NCI-H524 treated with DMSO at 0.1 percent for 48 hours (cell line): ENCODE measurements at places on chromosomes 11 and 22.

DNA sequence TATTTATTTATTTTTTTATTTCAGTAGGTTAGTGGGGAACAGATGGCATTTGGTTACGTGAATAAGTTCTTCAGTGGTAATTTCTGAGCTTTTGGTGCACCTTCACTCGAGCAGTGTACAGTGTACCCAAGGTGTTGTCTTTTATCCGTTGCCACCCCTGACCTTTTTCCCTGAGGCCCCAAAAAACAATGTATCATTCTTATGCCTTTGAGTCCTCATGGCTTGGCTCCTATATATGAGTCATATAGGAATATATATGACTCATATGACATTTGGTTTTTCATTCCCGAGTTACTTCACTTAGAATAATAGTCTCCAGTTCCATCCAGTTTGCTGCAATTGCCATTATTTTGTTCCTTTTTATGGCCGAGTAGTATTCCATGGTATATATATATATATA lies 763.9 kb downstream of the NTM start:
- DNase-seq, result no peak

- DNase-seq, result no peak
Measured at GRCh38 chr11:41988951-41989572, 529.6 kb upstream of the LRRC4C start.

DNA sequence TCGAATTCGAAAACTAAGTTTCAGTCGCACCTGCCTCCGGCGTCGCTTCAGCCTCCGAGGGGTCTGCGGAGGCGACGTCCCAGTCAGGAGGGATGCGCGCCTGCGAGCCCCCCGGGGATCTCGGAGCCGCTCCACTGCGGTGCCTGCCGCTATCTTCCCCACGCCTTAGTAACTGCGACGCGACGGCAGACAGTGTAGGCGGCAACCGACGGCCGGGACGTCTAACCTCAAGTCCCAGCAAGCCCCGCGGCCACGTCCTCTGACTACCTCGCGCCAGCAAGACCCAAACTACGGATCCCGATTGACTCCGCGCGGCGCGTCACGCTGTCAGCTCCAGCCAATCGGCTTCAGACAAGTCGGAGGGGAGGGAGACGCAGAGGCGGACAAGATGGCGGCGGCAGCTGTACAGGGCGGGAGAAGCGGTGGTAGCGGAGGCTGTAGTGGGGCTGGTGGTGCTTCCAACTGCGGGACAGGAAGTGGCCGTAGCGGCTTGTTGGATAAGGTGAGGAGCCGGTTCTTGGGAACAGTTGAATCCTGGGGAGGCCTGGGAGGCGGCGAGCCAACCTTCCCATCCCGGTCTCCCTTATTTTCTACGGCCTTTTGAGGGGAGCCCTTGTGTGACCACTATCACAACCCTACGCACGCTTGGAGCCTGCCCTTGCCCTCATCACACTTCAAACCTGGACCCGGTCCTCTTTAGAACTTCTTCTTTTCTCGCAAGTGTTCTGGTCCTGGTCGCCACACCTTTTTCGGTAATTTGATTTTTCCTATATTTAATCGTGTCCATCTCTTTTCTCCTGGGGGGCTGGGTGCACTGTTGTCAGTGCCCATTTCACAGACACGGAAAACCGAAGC lies at the start of the genes SPCS2 and XRRA1:
Gene SPCS2, plus strand, starts transcription at position 369 of the 855 bp plus-strand sequence. Its CDS starts 20 bp downstream, at position 389.
Gene XRRA1, minus strand, starts transcription at position 194 of the 855 bp plus-strand sequence. CDS start 8,213 bp downstream, outside the sequence.
- peak; percentile 83 for DNase-seq

DNA sequence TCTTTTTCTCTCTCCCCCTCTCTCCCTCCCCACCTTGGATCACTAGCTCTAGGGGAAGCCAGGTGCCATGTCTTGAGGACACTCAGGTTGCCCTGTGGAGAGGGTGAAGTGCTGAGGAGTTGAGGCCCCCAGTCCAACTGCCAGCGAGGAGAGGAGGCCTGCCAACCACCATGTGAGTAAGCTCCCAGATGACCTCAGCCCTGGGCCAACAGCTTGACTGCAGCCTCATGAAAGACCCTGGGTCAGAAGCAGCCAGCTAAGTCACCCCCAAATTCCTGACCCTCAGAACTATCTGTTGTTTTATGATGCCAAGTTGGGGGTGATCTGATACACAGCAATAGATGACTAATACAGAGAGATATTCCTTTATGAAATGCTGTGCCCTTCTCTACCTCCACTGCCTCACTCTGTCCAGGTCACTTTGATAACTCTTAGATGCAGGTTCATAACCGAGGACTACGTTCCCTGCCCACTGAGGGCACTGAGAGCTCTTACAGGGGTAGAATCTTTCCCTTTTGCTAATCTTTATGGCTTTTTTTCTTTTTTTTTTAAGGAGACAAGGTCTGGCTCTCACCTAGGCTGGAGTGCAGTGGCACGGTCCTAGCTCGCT lies 8.0 kb downstream of the ARFGAP3 start:
- no peak for DNase-seq

- peak; percentile 17 for DNase-seq
Measured at GRCh38 chr11:11463405-11463804, 110.4 kb upstream of the CSNK2A3 start.

- no peak for DNase-seq
Measured at GRCh38 chr11:118929501-118930093, 3.9 kb upstream of the BCL9L start.

DNA sequence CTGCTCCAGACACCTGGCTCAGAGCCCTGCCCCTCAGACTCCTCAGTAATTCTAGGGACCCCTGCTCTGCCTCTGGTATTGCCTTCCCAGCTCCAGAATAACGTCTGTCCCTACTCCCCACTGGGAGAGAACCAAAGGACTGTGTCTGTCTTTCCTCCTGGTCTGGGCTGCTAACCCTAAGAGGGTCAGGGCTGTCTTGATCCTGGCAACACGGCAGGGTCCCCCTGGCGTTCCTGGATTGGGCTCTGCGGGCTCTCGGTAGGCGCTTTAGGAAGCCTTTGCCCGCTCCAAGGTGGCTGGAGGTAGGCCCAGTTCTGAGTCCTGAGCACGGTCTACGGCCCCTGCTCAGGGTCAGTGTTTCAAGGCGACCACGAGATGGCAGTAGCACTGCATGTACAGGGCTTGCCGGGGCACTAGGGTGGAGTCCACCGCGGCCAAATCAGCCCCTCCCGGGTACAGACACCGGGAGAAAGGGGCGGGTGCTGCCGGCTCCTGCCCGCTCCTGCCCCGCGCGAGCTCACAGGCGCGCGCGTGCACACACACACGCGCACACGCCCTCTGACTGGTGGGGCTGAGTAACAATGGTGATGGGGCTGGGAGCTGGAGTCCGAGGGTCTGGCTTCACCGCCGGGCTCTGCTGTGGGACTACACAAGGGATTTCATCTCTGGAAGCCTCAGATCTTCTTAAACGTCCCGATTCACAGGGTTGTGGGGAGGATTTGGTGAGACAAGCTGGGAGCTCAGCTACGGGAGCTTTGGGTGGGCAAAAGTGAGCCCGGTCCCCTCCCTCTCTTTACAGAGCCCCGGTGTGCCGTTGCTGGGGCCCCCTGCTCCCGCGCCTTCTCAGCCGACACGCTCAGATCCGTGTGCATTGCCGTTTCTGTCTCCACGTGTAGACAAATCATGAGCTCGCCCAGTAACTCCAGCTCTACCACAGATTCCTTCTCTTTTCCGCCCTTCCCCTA lies 30.1 kb upstream of the HMOX1 start:
- peak; percentile 81 for DNase-seq

DNA sequence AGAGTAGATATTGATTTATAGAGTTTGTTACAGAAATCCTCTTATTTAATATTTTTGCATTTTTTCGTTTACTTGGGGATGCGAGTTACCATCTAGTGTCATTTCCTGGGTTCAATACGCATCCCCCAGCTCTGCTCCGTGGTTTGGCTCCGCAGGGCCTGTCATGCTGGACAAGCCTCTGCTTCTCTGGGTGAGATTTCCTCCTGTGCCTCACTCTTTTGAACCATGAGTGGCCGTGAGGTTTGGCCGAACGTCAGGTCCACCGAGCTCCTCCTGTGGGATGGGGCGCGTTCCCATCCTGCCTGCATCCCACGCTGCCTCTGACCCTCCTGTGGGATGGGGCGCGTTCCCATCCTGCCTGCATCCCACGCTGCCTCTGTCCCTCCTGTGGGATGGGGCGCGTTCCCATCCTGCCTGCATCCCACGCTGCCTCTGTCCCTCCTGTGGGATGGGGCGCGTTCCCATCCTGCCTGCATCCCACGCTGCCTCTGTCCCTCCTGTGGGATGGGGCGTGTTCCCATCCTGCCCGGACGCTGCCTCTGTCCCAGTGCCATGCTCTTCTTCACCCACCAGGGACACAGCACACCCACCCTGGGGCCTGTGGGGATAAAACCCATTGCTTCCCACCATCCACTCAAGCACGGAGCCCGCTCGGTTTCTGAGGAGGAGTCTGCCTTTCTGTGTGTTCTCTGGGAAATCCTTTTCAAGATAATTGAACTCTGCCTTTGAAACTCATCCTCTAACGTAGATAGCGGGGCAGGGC lies 506.8 kb downstream of the BRD1 start:
- DNase-seq, result no peak

GRCh38 chr11:117395476-117395875 lies 67.8 kb downstream of the CEP164 start:
- DNase-seq, result no peak

GRCh38 chr11:11016068-11016467 lies 158.2 kb upstream of the ZBED5 start:
- no peak for DNase-seq

DNA sequence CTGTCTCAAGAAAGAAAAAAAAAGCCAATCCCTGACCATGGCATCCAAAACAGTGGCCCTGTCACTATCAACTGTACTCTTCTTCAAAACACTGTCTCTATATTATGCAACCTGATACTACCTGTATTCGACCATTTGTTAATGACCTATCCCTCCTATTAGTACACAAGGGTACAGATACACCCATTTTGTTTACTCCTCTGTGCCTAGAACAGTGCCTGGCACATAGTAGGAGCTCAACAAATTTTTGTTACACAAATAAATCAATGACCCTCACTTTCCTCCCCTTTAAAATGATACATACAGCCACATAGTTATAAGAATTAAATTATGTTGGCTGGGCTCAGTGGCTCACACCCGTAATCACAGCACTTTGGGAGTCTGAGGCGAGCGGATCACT lies 13.4 kb upstream of the CREB3L1 start:
- no peak for DNase-seq

DNA sequence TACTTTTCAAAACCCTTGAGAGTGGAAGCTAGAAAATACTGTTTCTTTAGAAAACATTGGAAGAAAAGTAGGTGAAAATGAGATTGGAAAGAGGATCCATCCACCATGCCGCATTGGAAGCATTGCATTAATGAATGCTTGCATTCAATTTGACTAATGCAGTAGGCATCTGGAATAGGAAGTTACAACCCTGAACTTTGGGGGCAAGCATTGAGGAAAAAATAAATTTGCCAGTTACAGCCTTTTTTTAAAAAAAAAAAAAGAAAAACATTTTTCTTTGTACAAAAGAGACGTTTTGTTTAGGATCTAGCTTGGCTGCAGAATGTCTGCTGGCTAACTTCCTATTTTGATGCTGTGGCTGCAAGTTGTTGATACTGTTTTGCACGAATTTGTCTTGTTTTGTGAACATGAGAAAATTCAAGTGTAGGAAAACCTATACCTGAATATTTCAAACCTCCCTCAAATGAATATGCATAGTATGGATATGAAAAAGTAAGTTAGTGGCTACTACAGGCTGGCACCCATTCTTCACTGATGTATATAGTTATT lies 28.1 kb downstream of the RTN3 start:
- no peak for DNase-seq

- DNase-seq, result peak; percentile 34
Measured at GRCh38 chr11:59801981-59802638, 8.5 kb downstream of the MRPL16 start.

GRCh38 chr22:47826016-47826415 lies 1063.6 kb downstream of the TBC1D22A start:
- no peak for DNase-seq

DNA sequence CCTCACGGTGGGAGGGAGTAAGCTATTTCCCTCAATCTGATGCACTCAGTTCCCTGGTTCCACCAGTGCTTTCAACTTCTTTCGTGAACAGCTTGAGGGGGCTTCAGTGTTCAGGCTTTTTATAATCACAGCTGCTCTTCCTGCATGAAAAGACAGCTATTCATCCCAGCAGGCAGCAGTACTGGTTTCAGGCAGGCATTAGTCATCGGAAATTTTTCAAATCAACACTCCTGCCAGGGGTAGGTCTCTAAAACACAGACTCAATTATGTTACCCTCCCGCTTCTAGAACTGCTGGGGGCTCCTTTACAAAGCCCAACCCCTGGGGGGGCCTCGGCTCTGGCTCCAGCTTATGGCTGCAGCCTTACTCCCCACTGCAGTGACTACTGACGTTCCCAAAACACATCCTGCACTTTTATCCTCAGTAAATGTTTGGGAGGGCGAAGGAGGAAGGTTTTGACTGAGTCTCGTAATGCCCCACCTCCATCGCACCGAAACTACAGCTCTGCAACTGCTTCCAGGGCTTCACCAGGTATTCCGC lies 5.8 kb downstream of the POLDIP3 start:
- no peak for DNase-seq

DNA sequence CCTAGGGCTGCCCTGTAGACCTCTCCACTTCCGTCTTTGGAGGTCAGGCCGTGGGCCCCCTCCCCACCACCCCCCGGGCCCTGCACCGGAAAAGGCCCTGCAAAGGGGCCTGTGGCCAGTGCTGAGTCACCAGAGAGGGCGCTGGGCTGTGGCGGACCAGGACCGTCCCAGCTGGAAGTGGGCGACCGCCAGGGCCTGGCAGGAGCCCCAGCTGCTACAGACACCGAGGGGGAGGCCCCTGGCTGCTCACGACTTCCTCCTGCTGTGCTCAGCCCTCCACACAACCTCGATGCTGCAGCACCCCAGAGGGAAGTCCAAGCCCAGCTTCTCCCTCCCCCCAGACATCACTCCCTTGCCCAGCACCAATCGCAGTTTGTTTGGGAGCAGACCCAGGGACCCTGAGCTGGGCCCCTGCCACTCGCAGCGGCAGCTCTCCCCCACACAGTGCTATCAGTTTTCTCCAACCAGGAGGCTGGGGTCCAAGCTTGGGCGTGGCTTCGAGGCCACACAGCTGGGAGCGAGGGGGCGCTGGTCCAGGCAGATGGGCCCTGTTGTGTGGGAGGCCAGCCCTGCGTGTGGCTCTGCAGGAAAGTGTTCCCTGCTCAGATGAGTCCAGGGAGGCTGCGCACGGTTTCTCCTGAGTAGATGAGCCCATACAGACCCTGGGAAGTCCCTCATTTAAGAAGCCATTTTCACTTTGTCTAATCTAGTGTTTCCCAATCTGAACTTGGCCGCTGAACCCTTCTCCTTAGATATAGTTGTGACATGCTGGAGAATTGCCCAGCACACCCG lies 5.6 kb upstream of the SH3BP1 start:
- DNase-seq, result peak; percentile 49

- DNase-seq, result no peak
Measured at GRCh38 chr11:132395434-132395833, 1025.0 kb downstream of the NTM start.

- no peak for DNase-seq
Measured at GRCh38 chr22:47976219-47976618, 1213.8 kb downstream of the TBC1D22A start.
